ENCODE measurements at places on chromosomes 6 and 20.

DNA sequence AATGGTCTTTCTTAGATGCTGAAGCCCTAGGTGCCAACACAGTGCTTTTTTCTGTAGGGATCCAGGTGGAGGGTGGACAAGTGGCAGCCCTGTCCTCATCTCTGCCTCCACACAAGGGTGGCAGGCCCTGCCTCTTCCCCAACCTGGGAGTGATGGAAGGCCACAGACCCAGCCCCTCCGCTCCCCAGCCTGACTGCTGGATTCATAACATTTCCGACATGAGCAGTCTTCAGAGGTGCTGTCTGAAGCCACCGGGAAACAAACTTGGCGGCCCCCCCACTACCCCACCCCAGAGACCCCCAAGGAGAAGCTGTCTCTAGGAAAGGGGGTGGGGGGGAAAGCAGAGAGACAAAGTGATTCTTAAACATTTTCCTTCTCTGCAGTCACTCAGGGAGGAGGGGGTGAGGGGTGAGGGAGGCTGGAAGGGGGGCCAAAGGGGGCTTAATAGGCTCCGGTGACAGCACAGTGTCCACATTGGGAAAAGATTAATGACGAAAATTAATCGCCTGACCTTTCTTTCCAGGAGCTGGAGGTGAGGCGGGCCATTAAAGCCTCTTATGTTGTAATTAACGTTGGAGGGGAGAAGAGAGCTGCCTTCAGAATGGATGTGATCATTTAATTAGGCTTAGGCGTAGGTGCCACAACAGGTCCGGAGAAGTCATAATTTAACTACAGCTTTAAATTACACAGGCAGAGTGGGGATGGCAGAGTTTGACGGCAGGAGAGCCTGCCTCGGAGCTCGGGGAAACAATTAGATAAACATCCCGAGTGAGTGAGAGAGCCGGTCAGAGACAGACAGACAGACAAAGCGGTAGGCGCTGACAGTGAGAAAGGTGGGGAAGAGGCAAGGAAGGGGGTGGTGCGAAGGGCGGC, 76.8 kb upstream of the FOXP4 start:
- no peak for DNase-seq

- no peak for DNase-seq
Measured at GRCh38 chr6:144248003-144248402, 37.1 kb upstream of the UTRN start.

- DNase-seq: no peak
Measured at GRCh38 chr6:159313018-159313417, 143.8 kb downstream of the FNDC1 start.

DNA sequence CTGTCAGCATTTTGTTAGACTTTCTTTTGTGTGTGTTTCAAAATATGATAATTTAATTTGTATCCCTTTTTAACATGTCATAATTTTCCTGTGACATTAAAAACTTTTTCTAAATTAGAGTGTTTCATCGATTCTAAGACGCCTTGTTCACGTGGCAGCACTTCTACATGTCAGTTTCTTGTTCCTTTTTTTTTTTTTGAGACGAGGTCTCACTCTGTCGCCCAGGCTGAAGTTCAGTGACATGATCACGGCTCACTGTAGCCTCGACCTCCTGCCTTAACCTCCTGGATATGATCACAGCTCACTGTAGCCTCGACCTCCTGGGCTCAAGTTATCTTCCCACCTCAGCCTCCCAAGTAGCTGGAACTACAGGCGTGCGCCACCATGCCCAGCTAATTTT, 27.6 kb upstream of the ADRM1 start:
- DNase-seq: no peak

- peak; percentile 29 for DNase-seq
Measured at GRCh38 chr6:34044945-34045595, 100.8 kb downstream of the GRM4 start.

All from central memory CD4-positive, alpha-beta T cell (primary cell).